ENCODE measurements at places on chromosomes 2 and 18. TPM values are rescaled to one million over a fixed set of nuclear protein-coding genes. Genes with fewer than 3 reads are reported as not detected.

- no peak for DNase-seq
- no peaks in the 10 kb centered on the region for H3K27me3 ChIP-seq
These were observed 95.7 kb downstream of the TTC27 start for GRCh38 chr2:32723467-32724079.

DNA sequence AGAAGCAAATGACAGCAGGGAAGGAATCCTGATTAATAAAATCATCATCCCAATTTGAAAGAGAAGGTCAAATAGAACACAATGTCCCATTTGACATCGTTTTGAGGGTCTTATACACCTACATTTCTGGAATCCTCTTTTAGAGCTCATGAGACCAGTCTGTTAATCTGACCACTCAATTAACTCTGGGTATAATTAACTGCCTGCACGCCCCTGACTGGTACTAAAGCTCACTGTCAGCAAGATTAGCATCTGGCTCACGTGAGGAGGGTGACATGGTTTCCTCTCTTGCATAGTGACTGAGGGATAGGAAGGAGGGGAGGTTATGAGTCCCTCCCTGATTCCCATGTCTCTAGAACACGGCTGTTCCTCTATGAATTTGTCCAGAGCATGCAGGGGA, 124.3 kb downstream of the ICOS start:
- no peak overlapping the region for H3K4me3 ChIP-seq
- no peaks in the 10 kb centered on the region for H3K27me3 ChIP-seq
- DNase-seq, result no peak
- H3K36me3 ChIP-seq, result no peaks in the 10 kb centered on the region
- H3K4me1 ChIP-seq, result no peaks in the 10 kb centered on the region

DNA sequence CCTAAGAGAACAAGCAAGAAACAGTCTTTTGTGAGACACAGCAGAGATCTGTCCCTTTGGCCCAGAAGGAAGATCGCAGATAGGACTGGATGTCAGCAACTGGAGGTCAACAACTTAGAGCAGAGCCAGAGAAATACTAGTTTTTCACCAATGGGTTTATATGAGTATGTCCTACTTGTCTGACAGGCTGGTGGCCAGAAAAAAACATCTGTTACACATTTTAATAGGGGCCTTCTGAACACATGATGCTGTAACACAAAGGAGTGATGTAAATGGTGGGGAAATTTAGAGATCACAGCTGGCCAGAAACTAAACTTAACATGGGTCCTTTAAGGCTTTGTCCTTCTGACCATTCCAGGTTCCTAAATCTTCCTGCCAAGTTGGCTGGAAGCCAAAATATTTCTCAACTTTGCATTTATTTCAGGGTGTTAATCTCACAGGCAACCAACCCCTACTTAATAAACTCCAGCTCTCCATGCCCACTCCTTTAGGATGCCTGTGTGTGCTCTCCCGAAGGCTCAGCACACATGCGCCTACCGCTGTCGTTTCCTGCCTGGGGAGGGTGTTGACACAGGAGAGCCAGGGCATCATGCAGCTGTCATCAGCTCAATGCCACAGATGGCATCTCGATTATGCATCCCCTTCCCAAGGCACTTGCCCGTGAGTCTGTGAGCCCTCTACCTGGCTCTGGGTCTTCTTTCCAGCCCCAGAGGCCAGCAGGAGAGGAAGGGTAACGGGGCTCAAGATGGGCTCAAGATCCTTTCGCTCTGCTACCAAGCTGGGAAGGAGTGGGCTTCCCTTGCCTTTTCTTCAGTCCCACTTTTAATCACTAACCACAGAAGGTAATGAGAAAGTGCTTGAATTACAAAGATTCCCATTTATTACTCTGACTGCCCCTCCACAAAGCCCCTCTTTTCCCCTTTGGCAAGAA, 252.5 kb downstream of the ETAA1 start:
- H3K36me3 ChIP-seq, result no peaks in the 10 kb centered on the region
- peak overlapping the region; percentile 72 for H3K27ac ChIP-seq
- peak; percentile 49 for DNase-seq
- no peaks in the 10 kb centered on the region for H3K27me3 ChIP-seq

ACMSD gene
- not detected for total RNA-seq

DNA sequence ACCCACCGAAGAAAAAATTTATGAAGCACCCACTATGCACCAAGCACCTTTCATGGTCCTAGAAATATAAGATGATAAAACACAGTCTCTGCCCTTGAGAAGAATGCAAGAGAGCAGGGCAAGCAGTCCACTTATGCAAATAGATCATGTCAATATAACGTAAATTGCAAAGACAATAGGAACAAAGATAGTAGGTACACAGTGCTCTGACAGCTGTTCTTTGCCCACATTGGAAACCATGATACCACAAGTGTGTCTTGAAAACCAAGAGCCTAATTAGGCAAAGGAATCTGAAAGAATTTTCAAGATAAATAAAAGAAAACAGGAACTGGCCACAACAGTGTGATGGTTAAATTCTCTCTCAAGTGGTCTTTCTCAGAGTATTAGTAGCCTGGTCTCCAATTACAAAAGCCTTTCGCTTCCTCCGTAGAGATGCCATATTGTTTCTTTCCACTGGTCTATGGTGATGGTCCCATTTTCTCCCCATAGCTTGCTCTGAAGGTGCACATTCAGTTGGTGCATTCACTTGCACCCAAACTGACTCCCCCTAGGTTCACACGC, 108.5 kb downstream of the VWC2L start:
- DNase-seq, result no peak
- H3K27ac ChIP-seq, result no peak overlapping the region
- H3K27me3 ChIP-seq, result no peaks in the 10 kb centered on the region
- no peaks in the 10 kb centered on the region for H3K4me1 ChIP-seq

- no peaks in the 10 kb centered on the region for H3K4me1 ChIP-seq
- H3K4me3 ChIP-seq, result no peak overlapping the region
- H3K27me3 ChIP-seq, result no peaks in the 10 kb centered on the region
- no peak overlapping the region for H3K27ac ChIP-seq
- DNase-seq, result no peak
These were observed 402.6 kb upstream of the ZEB2 start for GRCh38 chr2:144922519-144922918.

DNA sequence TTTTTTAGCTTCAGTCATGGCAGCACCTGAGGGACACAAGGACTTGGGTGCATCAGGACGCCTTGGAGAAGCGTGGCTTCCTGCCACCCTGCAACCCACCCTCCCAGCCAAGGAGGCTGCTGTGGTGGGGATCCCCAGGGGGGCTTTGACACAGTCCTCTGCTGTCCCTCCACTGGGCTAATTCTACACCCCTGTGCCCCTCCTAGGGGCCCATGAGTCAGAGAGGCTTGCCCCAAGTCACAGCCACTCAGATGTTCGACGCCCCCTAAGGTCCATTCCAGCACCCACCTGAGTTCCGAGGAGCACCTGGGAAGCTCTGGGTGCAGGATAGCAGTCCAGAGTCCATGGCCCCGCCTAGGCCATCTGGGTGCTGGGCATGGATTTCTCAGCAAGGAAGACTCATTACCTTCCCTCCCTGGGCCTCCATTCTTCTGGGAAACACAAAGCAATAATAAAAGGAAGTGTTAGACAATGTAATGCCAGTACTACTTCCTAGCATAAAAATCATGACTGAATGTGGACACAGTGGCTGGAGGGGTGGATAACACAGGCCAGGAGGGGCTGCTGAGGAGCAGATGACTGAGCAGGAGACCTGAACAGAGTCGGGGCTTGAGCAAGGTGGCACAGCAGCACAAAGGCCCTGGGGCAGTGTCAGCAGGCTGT, 3.7 kb downstream of the ALPG start:
- H3K4me1 ChIP-seq, result no peaks in the 10 kb centered on the region
- H3K36me3 ChIP-seq, result no peaks in the 10 kb centered on the region
- no peak overlapping the region for H3K4me3 ChIP-seq
- H3K27ac ChIP-seq, result no peak overlapping the region
- H3K27me3 ChIP-seq, result no peaks in the 10 kb centered on the region

- no peak overlapping the region for H3K27ac ChIP-seq
- no peaks in the 10 kb centered on the region for H3K4me1 ChIP-seq
- H3K4me3 ChIP-seq, result no peak overlapping the region
- H3K36me3 ChIP-seq, result no peaks in the 10 kb centered on the region
- no peak for DNase-seq
These were observed 185.8 kb downstream of the FMNL2 start for GRCh38 chr2:152520759-152521158.

GCKR gene
- not detected for total RNA-seq

DNA sequence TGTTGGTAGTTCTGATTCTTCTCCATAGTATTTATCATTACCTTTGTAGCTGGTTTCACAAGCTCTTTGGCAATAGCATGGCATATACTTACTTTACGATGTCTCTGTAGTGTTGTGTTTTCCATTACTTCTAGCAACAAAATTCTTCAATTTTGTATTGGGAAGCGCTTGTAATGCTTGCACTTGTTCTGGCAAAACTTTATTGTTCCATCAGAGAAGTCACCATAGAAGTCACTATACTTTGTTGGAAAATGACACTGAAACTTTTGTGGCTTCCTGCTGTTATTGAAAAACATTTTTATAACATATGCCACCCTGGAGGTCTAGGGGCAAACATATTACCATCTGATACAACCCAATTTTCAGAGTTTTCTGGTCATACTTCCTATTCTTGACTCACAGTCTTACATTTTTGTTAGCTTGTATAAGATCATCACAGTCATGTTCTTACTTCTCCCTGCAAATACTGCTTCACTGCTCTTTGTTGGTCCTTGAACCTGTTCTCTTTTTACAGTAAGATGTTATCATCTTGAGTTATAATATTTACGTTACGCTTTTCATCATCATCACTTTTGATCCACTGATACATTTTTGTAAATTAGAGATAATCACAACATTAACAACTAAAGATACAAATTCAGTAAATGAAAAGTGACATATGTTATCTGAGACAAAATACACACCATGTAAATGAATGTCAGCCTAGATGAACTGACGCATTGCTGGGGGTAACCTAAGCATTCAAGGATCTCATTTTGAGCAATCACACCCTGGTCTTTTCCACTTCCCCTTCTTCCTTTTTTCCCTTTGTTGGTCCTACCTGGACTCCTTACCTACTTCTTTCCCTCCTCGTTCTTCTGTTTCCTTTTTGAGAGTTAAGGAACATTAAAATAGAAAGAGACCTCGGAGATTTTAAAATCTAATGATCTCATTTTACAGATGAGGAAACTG, 33.3 kb upstream of the CXCR4 start:
- no peak overlapping the region for H3K27ac ChIP-seq
- no peaks in the 10 kb centered on the region for H3K36me3 ChIP-seq
- no peak for DNase-seq
- no peaks in the 10 kb centered on the region for H3K4me1 ChIP-seq
- H3K27me3 ChIP-seq, result no peaks in the 10 kb centered on the region

- no peaks in the 10 kb centered on the region for H3K4me1 ChIP-seq
- no peaks in the 10 kb centered on the region for H3K36me3 ChIP-seq
- no peak overlapping the region for H3K27ac ChIP-seq
- no peak for DNase-seq
These were observed 286.4 kb upstream of the PARD3B start for GRCh38 chr2:204258890-204259289.

DAW1 gene
- total RNA-seq, result not detected

LHCGR gene
- 0.48 TPM for total RNA-seq

DNA sequence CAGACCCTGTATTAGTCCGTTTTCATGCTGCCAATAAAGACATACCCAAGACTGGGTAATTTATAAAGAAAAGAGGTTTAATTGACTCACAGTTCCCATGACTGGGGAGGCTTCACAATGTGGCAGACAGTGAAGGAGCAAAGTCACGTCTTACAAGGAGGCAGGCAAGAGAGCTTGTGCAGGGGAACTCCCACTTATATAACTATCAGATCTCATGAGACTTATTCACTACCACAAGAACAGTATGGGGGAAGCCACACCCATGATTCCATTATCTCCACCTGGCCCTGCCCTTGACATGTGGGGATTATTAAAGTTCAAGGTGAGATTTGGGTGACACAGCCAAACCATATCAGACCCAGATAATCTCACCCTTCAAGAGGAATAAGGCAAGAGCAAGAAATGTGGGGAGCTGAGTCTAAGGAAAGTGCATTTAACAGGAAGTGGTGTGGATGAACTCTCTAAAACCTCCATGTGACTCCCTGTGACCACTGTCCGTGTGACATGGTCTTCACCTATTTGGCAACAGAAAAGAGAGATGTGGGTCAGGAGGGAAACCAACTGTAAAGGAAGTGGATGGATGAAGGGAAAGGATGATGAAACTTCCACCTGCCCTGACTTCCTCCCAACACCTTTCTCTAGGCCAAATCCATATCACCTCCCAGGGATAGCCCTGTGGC, 110.6 kb downstream of the ATL2 start:
- no peaks in the 10 kb centered on the region for H3K4me1 ChIP-seq
- no peak for DNase-seq
- no peak overlapping the region for H3K27ac ChIP-seq
- no peaks in the 10 kb centered on the region for H3K36me3 ChIP-seq
- H3K4me3 ChIP-seq, result no peak overlapping the region
- H3K27me3 ChIP-seq, result no peaks in the 10 kb centered on the region

DNA sequence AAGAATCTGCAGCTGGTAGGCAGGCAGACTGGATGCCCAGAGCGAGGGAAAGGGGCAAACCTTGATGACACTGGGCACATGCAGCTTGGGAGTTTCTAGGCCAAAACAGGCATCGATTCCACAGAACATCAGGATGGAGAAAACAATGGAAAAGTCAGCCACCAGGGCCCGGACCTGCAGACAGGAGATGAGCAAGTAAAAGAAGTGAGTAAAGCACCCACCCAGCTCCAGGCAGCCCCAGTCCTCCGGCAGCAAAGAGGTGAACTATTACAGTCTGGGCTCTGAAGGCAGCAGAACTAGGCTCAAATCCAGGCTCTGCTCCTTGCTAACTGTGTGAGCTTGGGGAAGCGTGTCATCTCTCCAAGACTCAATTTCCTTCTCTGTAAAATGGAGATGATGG, 36.6 kb downstream of the MTHFD2 start:
- no peak overlapping the region for H3K4me3 ChIP-seq
- no peak overlapping the region for H3K27ac ChIP-seq
- no peaks in the 10 kb centered on the region for H3K27me3 ChIP-seq
- no peaks in the 10 kb centered on the region for H3K4me1 ChIP-seq

DNA sequence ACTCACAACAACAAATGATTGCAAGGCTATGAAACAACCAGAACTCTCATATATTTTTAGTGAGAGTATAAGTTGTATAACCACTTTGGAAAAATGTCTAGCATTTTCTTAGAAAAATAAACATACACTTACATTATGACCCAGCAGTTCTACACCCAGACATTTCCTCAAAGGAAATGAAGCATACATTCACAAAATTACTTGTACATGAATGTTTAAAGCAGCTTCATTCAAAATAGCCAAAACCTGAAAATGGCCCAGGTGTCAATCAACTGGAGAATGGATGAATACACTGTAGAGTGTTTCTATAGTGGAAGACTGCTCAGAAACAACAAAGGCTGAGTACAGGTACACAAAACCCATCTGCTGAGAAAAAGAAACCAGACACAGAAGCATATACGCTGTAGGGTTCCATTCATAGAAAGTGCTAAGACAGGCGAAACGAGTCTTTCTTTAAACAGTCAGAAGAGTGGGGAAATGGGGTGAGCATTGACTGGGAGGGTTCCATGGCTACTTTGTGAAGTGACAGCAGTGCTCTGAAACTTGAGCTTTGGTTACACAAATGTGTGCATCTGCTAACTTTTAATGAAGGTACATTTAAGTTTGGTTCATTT, 799.0 kb downstream of the DCDC2C start:
- no peaks in the 10 kb centered on the region for H3K36me3 ChIP-seq
- no peak overlapping the region for H3K4me3 ChIP-seq
- H3K27ac ChIP-seq, result no peak overlapping the region
- no peaks in the 10 kb centered on the region for H3K27me3 ChIP-seq
- DNase-seq, result no peak

CKAP2L gene
- 8.8 TPM for total RNA-seq

SERPINB3 gene
- not detected for total RNA-seq

Data from uterus (tissue), 4 donors.